Activated gamma-delta T cell treated with anti-CD3 and anti-CD28 coated beads, Interleukin-2, amount 50 U/mL, for 16 hours (primary cell): ENCODE measurements at places on chromosomes 11 and 22.

GRCh38 chr11:66267039-66267378 is 1.4 kb upstream of the RAB1B start:
- DNase-seq, result no peak

GRCh38 chr22:43828998-43829782 is 17.1 kb upstream of the EFCAB6 start:
- no peak for DNase-seq

DNA sequence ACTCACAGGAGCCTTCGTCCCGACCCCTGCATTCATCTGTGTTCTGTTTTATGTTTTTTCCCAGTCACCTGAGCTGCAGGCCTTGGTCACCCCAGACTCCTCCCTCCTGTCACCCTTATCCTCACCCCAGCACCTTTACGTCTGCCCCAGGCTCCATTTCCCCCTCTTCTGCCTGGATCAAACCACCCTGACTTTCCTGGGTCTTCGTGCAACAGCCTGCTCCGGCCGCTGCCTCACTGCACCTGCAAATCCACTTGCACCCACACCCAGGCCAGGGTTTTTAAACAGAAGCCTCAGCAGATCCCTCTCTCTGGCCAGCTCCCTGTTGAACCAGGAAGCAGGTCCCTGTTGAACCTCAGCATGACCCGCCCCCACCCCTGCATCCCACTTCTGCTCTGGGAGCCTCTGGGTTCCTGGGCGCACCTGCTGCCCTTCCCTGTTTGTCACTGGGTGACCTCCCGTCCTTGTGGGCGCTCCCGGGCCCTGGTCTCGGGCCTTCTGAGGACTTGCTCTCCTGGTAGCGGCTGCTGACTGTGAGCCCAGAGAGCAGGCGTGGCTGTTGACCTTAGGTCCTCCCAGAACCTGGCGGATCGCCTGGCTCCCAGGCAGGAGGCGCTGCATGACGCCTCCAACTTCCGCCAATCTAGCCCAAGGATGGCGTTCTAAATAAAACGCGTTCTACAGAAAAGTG is 12.8 kb downstream of the MAPK8IP2 start:
- no peak for DNase-seq

- DNase-seq, result no peak
Measured at GRCh38 chr11:19253153-19253745, 12.5 kb upstream of the E2F8 start.

DNA sequence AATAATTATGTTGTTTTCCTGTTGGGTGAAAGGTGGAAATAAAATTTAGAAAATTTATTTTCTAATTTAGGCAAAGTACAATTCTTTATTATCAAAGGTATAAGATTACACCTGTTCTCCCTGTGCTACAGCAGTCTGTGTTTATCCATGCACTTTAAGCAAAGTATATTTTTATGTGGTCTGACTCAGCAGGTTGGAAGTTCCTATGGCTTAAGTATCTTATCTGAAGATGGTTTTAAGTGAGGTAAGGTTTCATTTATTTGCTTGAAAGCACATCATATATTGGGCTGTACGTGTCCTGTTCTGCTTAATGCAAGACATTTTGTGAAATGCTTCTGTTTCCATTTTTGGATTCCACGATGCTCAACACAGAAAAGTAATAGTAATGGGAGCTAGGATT is 14.6 kb downstream of the PPME1 start:
- no peak for DNase-seq
